Activated naive CD8-positive, alpha-beta T cell treated with anti-CD3 and anti-CD28 coated beads, Interleukin-2, amount 10 ng/mL, durations not matched to agents 7 days and 5 days (primary cell): ENCODE measurements at places on chromosomes 7 and 10. TPM values are rescaled to one million over a fixed set of nuclear protein-coding genes. Genes with fewer than 3 reads are reported as not detected.

- DNase-seq = no peak
Observed at GRCh38 chr10:86269332-86269731, 97.3 kb downstream of the GRID1 start.

DNA sequence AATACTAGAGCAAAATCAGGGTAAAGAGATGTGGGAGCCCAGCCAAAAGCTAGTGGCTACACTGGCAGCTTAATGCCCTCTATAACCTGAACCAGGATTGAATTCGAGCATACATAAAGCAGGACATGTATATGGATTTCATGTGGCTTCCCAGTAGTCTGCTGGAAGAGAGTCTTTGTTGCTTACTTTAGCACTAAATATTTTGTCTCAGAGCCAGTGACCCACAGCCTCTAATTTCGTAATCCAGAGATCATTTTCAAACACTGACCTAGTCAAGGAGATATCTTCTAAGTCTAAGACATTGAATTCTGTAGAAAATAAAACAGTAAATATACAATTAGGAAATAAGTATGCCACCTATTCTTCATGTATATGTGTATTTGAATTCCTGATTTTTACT lies 64.2 kb upstream of the GNAI1 start:
- DNase-seq = no peak

- no peak for DNase-seq
Observed at GRCh38 chr10:36116731-36117130, 474.6 kb upstream of the FZD8 start.

DNA sequence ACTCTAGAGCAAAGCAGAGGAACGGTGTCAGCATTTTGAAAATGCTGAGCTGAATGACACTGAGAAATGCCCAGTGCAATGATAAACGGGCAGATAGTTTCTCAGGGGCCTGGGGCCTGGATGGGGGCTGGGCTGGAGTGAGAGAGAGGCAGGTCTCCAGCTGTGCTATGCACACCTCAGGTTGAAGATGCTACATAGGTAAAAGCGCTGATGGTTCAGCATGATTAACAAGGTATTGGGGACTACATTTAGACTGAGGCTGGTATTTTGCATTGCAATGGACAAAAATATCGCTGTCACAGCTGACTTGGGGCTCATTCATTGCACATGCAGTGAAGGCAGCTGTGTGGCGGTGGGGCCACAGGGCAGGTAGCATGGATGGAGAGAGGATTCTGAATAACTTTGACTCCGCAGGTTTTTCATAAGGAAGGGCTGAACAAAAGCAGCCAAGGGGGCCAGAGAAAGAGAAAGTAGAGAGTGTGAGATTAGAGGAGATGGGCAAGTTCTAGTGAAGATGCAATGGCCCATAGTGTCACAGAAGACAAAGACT lies 290.8 kb upstream of the ZNF32 start:
- DNase-seq = no peak

DNA sequence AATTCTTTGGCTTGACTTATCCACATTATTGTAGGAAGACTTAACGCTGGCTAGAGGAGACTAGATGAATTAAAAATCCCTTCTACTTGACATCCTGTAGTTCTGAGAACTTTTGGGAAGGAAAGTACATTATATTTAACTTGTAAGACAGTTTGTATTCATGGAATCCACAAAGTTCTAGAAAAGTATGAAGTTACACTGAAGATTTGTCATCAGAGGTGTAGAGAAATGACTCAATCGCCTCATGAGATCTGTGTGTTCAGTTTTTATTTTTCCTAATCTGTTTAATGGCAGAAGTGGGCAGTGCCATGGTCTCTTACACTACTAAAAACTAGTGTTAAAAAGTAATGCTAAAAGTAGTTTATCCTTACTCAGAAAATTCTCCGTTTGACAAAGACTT lies 89.1 kb upstream of the SMIM30 start:
- DNase-seq = no peak

- DNase-seq = no peak
Observed at GRCh38 chr7:98254951-98255610, 3.0 kb upstream of the TECPR1 start.

DNA sequence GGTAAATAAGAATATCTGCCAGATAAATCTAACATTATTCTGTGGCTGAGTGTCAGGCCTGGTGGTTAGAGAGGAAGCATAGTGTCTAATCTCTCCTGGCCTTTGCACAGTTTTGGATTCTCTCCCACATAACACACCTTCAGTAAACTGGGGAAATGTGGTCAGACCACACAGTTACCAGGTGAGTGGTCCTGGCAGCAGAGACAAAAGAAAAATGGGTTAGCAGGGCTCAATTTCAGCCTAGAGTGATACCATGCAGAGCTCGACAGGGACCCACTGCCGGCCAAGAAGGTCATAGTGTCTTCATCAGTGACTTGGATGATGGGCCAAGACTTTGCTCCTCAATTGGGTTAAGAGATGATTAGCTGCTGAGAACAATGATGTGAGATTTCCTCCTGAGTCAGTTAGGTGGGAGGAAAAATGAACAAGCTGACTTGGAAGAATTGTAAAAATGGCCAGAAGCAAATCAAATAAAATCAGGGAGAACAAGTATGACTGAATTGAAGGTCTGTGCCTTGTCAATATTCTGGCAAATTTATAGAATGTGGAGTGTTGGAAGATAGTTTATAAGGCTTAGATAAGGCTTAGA lies 69.2 kb upstream of the EFCAB10 start:
- DNase-seq = no peak

GRCh38 chr10:45673074-45673648 lies 589 bp upstream of the ZFAND4 start:
- no peak for DNase-seq

DNA sequence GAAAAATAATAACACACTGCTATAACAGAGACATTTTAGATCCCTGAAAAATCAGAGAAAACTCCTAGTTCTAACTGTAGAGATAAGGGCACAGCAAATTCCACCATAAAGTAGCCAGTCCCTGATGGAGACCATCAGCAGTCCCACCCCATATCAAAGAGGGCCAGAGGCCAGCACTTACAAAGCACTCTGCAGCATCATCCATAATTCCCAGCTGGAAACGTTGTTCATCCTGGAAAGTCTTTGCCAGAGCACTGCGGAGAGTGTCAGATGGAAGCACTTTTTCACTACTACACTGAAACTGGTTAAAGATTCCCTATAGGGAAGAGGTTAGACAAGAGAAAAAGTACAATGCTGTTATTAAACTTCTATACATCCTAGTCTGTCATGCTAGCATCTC lies 45.8 kb downstream of the USP54 start:
- no peak for DNase-seq

Gene MYO1G
- 403 TPM for total RNA-seq

Gene ADCY1
- 0.03 TPM for total RNA-seq

Gene AGMO
- total RNA-seq = not detected

Gene MKX
- total RNA-seq = not detected

Gene GBX1
- not detected for total RNA-seq

Gene EBLN1
- not detected for total RNA-seq
